Stimulated activated CD8-positive, alpha-beta memory T cell treated with anti-CD3 and anti-CD28 coated beads, Interleukin-15, amount 100 ng/mL, for 1 hour (primary cell): ENCODE measurements at places on chromosomes 6 and 20.

- DNase-seq, result no peak
Measured at GRCh38 chr20:39676241-39676640, 714.1 kb downstream of the DHX35 start.

DNA sequence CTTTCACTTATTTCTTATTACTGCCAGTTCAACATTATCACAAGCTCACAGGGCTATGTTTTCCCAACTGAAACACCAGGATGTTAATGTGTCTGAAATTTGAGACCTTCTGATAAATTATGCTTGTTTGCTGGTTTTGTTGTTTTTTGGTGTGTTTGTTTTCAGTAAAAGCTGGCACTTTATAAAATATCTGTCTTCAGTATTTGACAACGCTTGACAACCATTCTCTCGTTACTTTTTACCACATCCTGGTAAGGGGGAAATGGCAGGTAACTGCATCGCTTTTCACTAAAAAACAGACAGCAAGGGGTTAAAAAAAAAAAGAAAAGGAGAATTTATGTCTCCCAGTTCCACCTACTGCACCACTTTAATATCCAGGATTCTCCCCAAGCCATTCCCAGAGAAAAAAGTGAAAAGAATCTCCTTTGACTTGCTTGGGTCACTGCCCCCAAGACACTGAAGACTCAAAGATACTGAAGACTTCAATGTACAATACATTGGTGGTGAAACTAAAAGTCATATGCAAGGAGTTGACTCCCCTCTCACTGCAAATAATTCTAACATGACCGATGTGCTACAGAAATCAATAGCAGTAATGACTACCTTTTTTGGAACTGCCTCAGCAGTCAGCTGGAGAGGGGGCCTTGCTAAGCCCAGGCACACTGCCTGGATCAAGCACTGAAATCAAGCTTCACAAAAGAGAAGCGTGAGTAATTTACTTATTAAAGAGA, 88.9 kb downstream of the HIVEP2 start:
- no peak for DNase-seq

GRCh38 chr6:52394251-52394666, 25.9 kb upstream of the EFHC1 start:
- DNase-seq, result no peak

- DNase-seq, result no peak
Measured at GRCh38 chr20:58218665-58219341, 9.7 kb downstream of the ANKRD60 start.

DNA sequence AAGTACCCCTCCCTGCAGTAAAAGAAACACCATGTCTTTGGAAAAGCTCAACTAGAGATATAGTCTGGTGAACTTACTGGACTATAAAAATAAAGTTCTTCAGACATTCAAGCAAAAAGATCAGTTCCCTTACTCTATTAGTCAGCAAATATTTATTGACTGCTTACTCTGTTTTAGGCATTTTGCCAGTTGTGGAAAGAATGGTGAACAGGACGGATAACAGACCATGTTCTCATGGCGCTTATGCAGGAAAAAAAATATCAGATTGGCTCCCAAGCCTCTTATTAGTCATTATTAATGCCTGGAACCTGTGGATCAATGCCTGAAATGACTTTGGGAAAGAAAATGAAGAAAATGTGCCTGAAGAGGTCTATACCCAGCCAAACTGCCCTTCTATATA, 282.2 kb upstream of the EPHA7 start:
- DNase-seq, result no peak

GRCh38 chr6:158910484-158911440, 89.2 kb downstream of the RSPH3 start:
- no peak for DNase-seq

GRCh38 chr20:39812116-39812515, 850.0 kb downstream of the DHX35 start:
- DNase-seq, result no peak

- DNase-seq, result no peak
Measured at GRCh38 chr20:50367739-50368375, 142.3 kb upstream of the PTPN1 start.

DNA sequence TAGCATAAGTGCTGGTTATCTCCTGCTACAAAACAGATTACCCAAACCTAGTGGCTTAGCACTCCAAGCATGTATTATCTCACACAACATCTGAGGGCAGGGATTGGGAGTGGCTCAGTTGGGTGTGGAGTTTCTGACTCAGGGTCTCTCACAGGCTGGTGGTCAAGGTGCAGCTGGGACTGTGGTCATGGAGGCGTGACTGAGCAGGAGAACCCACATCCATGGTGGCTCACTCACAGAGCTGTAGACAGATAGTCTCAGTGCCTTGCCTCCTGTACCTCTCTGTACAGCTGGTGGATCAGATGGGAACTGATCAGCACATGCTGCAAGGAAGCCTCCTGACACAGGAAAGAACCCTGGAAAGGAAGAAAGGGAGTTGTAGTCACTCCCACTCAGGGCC, 83.1 kb upstream of the CST7 start:
- DNase-seq, result no peak
